ENCODE measurements at places on chromosomes 4 and X.

- no peak for DNase-seq
Measured at GRCh38 chr4:174579421-174579820, 57.1 kb upstream of the HPGD start.

- no peak for DNase-seq
Measured at GRCh38 chr4:37659696-37660095, 26.5 kb downstream of the RELL1 start.

DNA sequence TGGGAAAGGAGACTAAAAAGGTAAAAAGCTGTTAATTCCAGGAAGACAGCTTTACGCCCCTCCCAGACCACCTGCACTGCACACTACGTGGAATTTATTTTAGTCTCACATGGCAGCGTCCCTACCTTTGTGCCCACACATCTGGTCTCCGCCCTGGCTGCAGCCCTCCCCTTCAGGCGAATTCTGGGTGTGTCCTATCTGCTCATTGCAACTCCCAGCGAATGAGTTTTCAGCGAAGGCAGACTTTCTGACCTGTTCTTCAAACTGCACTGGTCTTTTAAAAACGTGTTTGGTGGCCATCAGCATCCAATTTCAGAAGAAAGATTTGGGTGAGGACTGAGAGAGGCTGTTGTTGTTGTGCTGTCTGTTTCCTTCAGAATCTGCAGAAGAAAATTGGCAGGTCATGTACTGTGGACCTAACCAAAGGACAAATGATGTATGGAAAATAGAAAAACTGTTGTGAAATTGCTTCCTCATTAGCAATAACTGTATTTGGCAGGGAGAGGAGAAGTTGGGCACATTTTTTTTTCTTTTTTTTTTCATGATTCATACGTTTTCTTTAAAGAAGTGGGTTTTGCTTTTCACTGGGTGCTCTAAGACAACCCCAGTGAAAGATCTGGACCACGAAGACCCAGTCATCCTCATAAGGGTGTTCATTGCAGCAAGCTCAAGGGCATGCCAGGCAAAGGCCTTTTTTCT is 4.2 kb downstream of the TLR8 start:
- DNase-seq, result no peak

DNA sequence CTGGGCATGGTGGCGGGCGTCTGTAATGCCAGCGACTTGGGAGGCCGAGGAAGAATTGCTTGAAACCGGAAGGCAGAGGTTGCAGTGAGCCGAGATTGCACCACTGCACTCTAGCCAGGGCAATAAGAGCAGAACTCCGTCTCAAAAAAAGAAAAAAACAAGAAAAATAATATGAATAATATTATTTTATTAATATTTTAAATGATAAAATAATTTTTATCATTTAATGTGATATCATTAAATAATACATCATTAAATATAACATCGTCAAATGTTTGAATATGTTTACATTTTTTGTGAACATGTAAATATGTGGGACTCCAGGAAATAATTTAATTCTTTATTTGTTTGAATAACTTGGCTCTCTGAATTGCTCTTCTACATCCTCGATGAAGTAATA is 15.5 kb downstream of the UNC5C start:
- no peak for DNase-seq

DNA sequence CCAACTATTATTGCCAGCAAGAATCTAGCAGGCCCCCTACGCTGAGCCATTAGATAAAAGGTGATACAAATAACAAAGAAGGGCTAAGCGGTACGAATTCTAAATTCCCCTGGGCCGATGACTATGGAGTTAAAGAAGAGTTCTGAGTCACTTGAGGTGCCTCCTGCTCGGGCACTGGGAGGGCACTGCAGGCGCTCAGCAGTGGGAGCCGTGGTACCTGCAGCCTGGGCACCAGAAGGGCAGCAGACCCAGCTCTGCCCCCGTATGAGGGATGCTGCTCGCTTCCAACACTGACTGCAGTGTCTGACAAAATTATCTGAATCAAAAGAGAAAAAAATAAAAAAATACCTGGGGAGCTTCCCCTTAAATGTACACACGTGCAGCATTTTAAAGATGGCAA is 44.1 kb upstream of the MTNR1A start:
- no peak for DNase-seq

DNA sequence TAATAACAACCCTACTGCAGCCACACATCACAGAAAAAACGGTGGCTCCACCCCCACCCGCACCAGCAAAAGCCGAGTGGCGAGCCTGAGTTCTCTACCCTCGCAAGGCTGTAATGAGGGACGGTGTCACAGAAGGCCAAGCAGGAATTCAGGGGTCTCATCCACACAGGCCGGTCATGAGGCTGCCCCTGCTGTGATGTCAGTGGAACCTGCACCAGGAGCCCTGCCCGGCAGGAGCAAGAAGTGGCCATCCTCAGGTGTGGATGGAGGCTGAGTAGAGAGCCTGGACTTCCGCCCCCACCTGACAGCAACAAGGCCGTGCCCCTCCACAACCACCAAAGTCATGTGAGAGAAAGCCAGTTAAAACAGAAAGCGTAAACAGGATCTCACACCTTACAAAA is 20.6 kb downstream of the LYAR start:
- no peak for DNase-seq
